ENCODE measurements at places on chromosomes 5 and 9.

- DNase-seq, result no peak
Measured at GRCh38 chr5:108531367-108532128, 149.7 kb upstream of the FBXL17 start.

GRCh38 chr9:21750021-21750735 is 52.3 kb upstream of the MTAP start:
- DNase-seq, result no peak

- no peak for DNase-seq
Measured at GRCh38 chr9:80679916-80680315, 1009.4 kb downstream of the TLE1 start.

DNA sequence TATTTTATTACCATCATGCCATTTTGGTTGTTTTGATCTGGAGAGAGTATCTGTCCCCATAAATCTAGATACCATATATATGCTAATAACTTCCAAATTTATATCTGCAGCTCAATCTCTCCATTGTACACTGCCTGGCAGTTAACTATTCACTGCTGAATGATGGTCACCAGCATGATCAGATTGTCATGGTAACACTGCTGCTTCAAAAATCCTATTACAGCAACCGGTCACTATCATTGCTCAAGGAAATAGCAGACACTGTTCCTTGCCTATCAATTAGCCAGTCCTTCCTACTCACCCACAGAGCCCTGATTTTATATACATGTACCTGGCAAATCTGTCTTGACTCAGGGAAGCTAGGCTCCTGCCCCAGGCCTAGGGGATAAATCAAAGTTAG is 11.5 kb downstream of the REEP5 start:
- DNase-seq, result no peak

DNA sequence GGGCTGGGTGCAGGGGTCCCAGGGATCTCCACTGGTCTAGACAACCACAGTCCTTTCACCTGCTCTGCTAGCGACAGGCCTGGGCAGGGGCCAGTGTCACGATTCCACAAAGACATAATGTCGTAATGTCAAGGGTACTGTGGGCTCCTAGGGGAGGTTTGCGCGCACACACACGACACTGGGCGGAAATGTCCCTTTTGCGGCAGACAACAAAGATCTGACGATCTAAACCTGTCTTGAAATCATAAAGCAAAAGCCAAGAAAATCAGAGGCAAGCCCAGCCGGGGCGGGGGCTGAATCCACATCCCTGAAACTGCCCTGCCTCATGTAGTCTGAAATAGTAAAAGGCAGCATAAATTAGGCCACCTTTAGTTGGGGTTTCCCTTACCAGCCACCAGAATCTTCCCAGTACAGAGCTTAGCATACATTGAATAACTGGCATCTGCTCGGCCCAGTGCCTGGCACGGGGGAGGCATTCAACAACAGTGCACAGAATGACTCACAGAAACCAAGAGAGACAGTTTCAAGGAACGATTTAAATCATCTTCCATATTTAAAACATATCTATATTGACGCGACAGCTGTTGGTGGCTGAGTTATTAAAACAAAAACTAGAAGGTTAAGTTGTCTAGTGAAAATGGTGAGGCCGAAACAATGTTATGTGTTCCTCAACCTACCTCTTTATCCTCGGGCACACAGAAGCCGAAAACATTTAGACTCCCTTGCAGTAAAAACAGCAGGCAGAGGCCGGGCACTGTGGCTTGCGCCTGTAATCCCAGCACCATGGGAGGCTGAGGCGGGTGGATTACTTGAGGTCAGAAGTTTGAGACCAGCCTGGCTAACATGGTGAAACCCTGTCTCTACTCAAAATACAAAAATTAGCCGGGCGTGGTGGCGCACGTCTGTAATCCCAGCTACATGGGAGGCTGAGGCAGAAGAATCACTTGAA is 151.0 kb downstream of the MYO10 start:
- peak; percentile 1 for DNase-seq
